ENCODE measurements at places on chromosomes 16 and 17. TPM values are rescaled to one million over a fixed set of nuclear protein-coding genes. Genes with fewer than 3 reads are reported as not detected.

Gene MARVELD3
- total RNA-seq: not detected

Gene PRSS27
- total RNA-seq: 1.8 TPM

Gene TNS4
- 15.5 TPM for total RNA-seq

Gene GID4
- total RNA-seq: 9.6 TPM

Gene AARSD1
- total RNA-seq: 85.5 TPM

Gene CLEC10A
- not detected for total RNA-seq

Gene CD2BP2
- 104 TPM for total RNA-seq

Gene CDK10
- total RNA-seq: 93.9 TPM

Gene FBXL20
- total RNA-seq: 25.6 TPM

Gene NACA2
- total RNA-seq: 0.60 TPM

Gene TNFRSF12A
- 5.5 TPM for total RNA-seq

Gene MSI2
- total RNA-seq: 278 TPM

Gene TOP2A
- total RNA-seq: 161 TPM

Gene SCARF1
- total RNA-seq: 7.3 TPM

Gene SLFN14
- total RNA-seq: 0.10 TPM

Gene IL21R
- total RNA-seq: 101 TPM

Gene SYT17
- total RNA-seq: 0.54 TPM

Gene MAP2K6
- 1.7 TPM for total RNA-seq

Gene OSGIN1
- total RNA-seq: 1.2 TPM

Gene CCL4
- 1,230 TPM for total RNA-seq

Gene C16orf96
- not detected for total RNA-seq

Gene TMIGD1
- not detected for total RNA-seq

Gene TSNAXIP1
- 0.52 TPM for total RNA-seq

Gene DERL2
- 71.7 TPM for total RNA-seq

Gene SGCA
- total RNA-seq: 0.49 TPM

Gene ARSG
- total RNA-seq: 5.5 TPM

Gene TP53TG3F
- total RNA-seq: not detected

Gene WNT9B
- not detected for total RNA-seq

Gene HOXB8
- not detected for total RNA-seq

Gene WNK4
- 0.29 TPM for total RNA-seq

All from activated T-helper 1 cell treated with anti-CD3 and anti-CD28 coated beads, Interleukin-12 subunit alpha, Interleukin-12 subunit beta, Interleukin-2, Interleukin-4 antibody, amounts not matched to agents 30 ng/mL and 10 ng/mL and 1 ng/mL, durations not matched to agents 14 hours and 24 hours and 36 hours (primary cell).